ENCODE measurements at places on chromosomes 4 and X. TPM values are rescaled to one million over a fixed set of nuclear protein-coding genes. Genes with fewer than 3 reads are reported as not detected.

Gene IBSP
- total RNA-seq: not detected

Gene AMBN
- not detected for total RNA-seq

Gene ZMAT1
- total RNA-seq: 3.9 TPM

Gene FAM9B
- total RNA-seq: not detected

DNA sequence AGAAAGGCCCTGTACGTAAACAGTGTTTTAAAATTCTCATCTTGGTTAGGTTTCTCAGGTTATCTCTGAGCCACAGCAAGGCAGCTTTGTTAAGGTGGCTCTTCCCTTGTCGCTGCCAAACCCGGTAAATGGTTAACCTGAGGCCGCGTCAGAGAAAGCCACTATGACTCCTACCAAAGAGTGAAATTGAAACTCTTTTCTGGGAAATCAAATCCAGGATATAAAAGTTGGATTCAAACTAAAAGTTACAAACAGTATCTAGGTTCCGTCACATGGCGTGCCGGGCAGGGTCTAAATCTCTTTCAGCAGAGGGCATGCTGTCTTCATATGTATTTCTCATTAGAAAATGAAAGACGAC is 433 bp downstream of the MMAA start:
- H3K4me3 ChIP-seq: peak overlapping the region; percentile 91
- H3K4me1 ChIP-seq: peaks cover 34% of the 10 kb centered on the region
- H3K27me3 ChIP-seq: no peaks in the 10 kb centered on the region
- H3K27ac ChIP-seq: peak overlapping the region; percentile 98

DNA sequence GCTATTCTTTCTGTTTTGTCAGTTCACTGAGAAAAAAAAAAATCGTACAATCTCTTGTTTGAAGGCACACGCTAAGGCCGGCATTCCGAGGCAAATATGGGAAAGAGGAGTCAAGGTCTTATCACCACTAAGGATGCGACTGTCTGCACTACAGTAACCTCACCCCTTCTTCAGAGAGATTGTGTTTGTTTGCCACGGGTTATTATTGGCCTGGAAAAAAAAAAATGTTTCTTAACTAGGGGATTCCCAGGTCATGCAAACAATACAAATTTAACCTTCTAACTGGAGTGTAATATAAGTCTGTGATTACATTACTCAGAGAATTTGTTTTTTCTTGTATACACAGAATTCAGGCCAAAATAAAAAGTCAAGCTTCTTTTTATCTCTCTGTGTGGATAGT is 168.3 kb downstream of the TMA16 start:
- no peak overlapping the region for H3K27ac ChIP-seq
- H3K4me1 ChIP-seq: peaks cover 2% of the 10 kb centered on the region
- H3K4me3 ChIP-seq: no peak overlapping the region

- no peak overlapping the region for H3K4me3 ChIP-seq
- no peaks in the 10 kb centered on the region for H3K36me3 ChIP-seq
- no peaks in the 10 kb centered on the region for H3K4me1 ChIP-seq
- H3K27me3 ChIP-seq: no peaks in the 10 kb centered on the region
- no peak overlapping the region for H3K27ac ChIP-seq
Measured at GRCh38 chr4:24748758-24749350, 46.5 kb upstream of the SOD3 start.

DNA sequence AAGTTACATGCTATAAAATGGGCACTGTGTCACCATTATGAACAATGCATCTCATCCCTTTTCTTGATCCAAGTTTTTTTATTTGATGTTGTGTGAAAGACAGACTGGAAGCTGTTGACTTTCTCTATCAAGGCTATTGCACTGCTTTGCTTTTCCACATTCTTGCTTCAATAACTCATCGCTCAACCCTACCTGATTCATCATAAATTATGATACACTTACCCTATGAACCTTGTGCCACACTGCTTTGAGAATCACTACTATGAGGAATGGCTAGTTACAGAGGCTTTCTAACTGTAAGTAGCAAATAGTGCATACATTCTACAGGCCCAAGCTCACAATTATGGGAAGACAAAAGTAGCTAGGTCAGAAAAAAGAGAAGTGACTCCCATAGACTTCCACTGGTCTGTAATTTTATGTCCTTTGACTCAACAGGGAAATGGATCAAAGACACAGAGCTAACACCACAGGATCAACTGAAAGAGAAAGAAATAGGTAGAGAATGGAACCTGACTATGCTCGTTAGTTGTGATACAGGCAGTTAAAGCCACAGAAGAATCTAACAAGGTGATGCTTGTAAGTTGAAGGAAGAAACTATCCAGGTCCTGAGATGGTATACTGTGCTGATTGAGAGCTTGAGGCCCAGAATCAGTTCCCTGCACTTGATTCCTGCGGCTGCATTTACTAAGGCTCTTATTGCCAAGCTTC is 163.5 kb downstream of the PPP3CA start:
- peaks cover 10% of the 10 kb centered on the region for H3K4me1 ChIP-seq
- no peak overlapping the region for H3K27ac ChIP-seq
- no peak overlapping the region for H3K4me3 ChIP-seq

DNA sequence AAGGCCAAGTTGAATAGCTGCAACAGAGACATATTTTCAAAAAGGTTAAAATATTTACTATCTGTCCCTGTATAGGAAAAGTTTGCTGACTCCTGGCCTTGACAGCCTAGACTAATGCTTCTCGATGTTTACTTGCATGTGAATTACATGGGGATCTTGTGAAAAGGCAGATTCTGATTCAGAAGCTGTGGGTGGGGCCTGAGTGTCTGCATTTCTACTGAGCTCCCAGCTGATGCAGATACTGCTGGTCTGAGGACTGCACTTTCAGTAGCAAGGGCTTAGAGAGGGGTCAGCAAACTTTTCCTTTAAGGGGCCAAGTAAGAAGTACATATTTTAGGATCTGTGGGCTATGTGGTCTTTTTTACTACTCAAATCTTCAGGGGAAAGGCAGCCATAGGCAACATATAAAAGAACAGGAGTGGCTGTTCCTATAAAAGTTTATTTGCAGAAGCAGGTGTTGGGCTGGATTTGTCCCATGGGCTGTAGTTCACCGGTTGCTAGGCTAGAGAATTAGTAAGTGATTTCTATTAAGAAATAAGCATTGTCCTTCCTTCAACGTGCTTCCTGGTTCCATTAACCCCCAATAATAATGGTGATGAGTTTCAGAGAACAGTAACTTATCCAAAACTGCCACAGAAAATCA is 97.2 kb upstream of the PDE5A start:
- H3K27ac ChIP-seq: no peak overlapping the region
- H3K27me3 ChIP-seq: no peaks in the 10 kb centered on the region
- H3K36me3 ChIP-seq: no peaks in the 10 kb centered on the region
- no peak overlapping the region for H3K4me3 ChIP-seq
- DNase-seq: no peak

DNA sequence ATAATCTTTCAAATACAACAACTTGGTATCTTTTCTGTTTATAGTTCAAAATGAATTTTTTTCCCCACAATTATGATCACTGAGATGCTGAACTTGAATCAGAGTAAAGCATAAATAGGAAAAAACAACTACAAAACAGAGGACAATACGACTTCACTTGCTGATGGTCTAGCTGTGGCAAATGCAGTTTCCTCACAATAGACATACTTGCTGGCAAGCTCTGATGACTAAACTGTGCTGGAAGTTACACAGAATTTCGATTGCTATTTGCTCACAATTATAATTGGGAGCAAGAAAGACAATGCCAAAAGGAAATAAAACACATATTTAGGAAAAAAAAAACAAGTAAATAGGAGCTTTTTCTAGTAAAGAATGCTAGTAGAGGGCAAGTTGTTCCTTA is 14.7 kb downstream of the VEGFC start:
- no peak overlapping the region for H3K4me3 ChIP-seq
- H3K4me1 ChIP-seq: no peaks in the 10 kb centered on the region
- H3K36me3 ChIP-seq: no peaks in the 10 kb centered on the region

GRCh38 chrX:24480400-24480865 is 15.3 kb downstream of the PDK3 start:
- H3K36me3 ChIP-seq: peaks cover 9% of the 10 kb centered on the region
- H3K27ac ChIP-seq: peak overlapping the region; percentile 93
- H3K27me3 ChIP-seq: no peaks in the 10 kb centered on the region
